BJ (cell line): ENCODE measurements at places on chromosomes 7 and 10. TPM values are rescaled to one million over a fixed set of nuclear protein-coding genes. Genes with fewer than 3 reads are reported as not detected.

DNA sequence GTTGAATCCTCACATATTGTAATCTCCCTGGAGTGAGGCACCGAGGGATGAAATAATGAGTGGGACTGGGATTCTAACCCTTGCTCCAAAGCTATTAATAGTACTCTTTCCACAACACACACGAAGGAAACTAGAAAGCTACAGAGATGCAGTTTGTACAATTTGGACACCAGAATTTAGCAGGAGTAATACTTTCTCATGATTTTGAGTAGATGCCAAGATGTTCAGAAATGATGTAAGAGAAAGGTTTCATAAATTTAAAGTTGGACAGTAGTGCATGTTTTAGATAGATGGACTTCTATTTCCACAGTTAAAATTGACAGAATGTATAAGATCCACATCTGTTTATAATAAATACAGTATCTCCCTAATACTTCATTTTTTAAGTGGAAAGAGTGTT, 46.5 kb downstream of the PRR15 start:
- DNase-seq: no peak

GRCh38 chr10:123150986-123151736, 3.0 kb upstream of the BUB3 start:
- no peak for DNase-seq

TRRAP gene
- polyA plus RNA-seq: 11.8 and 17.2 TPM in 2 replicates

DNA sequence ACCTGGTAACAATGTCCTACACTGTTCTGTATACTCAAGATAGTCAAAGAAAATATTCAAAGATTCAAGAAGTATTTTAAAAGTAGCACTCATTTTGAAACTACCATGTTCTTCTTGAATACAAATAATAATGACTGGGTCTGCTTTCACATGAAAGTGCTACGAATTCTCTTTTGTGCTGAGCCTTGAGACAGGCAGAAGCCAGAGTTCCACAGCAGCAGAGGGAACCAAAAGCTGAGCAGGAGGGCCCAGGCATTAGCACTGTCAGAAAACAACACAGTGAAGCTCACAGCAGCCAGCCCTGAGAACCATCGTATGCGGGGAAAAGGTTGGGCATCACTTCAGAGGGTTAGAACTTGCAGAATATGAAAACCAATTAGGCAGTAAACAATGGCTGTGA, 38.9 kb downstream of the ANKMY2 start:
- DNase-seq: no peak

GRCh38 chr7:21617916-21618390, 75.1 kb downstream of the DNAH11 start:
- DNase-seq: peak; percentile 60

- no peak for DNase-seq
These were observed 159.8 kb downstream of the SH3PXD2A start for GRCh38 chr10:103695584-103696005.

DNA sequence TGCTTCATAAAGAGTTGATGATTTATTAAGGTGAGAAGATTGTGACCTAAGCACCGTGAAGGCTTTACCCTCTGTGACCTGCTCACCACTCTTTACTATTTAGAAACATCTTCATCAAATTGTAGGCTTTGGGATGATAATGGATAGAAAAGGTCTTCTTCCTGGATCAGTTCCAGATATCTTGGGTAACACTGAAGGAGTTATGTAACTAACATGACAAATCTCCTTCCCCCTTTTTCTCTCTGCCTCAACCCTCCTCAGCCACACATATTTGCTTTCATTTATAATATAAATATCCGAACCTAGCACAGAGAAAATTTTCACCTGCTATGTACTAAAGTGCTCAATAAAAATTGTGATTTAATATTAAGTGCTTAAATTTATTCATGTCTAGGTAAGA, 151.5 kb downstream of the FRMD4A start:
- DNase-seq: no peak

HABP2 gene
- 0.02 TPM in 1 of 2 replicates, not detected in the other for polyA plus RNA-seq

ZNF679 gene
- polyA plus RNA-seq: not detected in 2 replicates

WNT8B gene
- 0.04 TPM in 1 of 2 replicates, not detected in the other for polyA plus RNA-seq

PIK3AP1 gene
- polyA plus RNA-seq: 0.04 and 0.06 TPM in 2 replicates

SPAM1 gene
- not detected in 2 replicates for polyA plus RNA-seq

DNA sequence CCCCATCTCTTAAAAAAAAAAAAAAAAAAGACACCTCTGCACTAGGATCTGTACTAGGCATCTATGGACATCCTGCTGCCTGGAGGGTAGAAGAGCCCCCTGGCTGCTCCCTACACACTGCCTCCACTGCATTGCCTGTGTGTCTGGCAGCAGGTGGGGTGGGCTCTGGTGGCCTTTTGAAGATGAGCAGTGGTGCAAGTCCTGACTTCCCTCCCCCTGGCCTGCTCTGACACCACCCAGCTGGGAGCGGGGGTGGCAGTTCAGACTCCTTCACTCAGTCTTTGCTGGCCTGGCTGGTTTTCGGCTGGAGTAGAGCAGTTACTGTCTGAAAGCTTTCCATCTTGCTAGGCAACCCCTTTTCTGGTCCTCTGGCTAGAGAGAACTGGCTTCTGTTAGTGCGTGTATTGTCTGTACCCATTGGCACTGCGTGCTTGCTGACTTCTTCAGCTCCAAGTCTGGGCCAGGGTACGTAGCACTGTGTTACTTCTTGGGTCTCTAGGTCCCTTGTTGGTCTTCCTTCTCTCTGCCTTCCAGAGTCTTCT, 17.6 kb downstream of the C10orf62 start:
- DNase-seq: no peak

GRCh38 chr7:81882086-81882485, 112.2 kb upstream of the HGF start:
- no peak for DNase-seq

- DNase-seq: no peak
These were observed 481.4 kb downstream of the ADRA2A start for GRCh38 chr10:111558211-111558610.

DNA sequence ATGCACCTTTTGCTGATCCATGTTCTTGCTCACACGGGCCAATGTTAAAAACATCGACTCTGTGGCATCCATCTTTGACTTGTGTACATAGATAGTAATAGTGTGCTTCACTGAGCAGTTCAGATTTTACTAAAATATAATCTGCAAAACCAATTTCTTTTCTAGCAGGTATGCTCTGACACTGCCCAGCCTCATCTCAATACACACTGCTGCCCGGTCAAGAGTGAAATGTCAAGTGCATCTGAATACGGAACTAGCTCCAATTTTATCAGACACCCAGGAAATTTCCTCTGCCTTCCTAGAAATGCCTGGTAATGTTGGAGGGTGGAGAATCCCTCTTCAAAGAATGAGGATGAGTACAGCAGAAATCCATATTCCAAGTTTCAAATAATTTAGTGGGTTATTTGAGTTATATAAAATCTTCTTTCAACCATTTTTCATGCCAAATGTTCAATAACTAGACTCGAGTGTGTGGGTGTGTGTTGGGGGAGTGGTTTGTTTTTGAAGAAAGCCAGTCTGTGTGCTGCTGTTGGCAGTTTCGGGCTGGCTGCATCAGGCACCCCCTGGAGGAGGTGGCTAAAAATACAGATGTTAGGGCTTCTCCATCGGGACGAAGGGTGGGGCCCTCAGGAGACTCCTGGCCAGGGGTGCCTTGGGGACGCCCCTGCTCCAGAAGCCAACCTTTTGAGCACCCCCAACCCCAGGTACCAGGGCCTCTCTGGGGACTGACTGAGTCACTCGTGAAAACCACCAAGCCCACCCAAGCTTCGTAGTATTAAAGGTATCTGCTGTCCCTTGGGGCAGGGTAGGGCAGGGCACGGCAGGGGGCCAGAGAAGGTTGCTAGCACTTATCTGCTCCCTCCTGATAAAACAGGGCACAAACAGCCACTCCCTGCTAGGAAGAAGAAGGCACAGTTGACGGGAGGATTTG, 15.4 kb downstream of the CTBP2 start:
- no peak for DNase-seq

GRCh38 chr7:101686030-101686429, 56.9 kb upstream of the MYL10 start:
- no peak for DNase-seq

TAS2R41 gene
- not detected in 2 replicates for polyA plus RNA-seq

ETV1 gene
- 4.1 and 5.4 TPM in 2 replicates for polyA plus RNA-seq

- no peak for DNase-seq
These were observed 450.2 kb upstream of the GALNT17 start for GRCh38 chr7:70681469-70682350.

GRCh38 chr10:33098951-33099663, 141.1 kb upstream of the ITGB1 start:
- no peak for DNase-seq

DNA sequence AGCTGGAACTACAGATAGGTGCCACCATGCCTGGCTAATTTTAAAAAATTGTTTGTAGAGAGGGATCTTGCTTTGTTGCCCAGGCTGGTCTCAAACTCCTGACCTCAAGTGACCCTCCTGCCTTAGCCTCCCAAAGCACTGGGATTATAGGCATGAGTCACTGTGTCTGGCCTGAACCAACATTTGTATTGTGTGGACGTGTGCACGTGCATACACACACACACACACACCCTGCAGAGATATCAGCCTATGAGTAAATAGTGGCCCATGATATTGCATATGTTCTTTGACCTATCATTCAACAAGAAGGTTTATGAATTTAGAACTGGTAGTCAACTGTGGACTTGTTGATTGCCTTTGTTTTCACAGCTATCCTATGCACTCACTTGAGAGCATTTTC, 161.6 kb downstream of the BAMBI start:
- no peak for DNase-seq

GRCh38 chr7:143305423-143306070, 10.4 kb upstream of the CLCN1 start:
- no peak for DNase-seq

- DNase-seq: no peak
These were observed 598.8 kb downstream of the SUGCT start for GRCh38 chr7:40733578-40733977.

GRCh38 chr7:18317941-18318340, 177.6 kb upstream of the HDAC9 start:
- no peak for DNase-seq

GRCh38 chr7:137975221-137975620, 26.7 kb downstream of the CREB3L2 start:
- no peak for DNase-seq

DNA sequence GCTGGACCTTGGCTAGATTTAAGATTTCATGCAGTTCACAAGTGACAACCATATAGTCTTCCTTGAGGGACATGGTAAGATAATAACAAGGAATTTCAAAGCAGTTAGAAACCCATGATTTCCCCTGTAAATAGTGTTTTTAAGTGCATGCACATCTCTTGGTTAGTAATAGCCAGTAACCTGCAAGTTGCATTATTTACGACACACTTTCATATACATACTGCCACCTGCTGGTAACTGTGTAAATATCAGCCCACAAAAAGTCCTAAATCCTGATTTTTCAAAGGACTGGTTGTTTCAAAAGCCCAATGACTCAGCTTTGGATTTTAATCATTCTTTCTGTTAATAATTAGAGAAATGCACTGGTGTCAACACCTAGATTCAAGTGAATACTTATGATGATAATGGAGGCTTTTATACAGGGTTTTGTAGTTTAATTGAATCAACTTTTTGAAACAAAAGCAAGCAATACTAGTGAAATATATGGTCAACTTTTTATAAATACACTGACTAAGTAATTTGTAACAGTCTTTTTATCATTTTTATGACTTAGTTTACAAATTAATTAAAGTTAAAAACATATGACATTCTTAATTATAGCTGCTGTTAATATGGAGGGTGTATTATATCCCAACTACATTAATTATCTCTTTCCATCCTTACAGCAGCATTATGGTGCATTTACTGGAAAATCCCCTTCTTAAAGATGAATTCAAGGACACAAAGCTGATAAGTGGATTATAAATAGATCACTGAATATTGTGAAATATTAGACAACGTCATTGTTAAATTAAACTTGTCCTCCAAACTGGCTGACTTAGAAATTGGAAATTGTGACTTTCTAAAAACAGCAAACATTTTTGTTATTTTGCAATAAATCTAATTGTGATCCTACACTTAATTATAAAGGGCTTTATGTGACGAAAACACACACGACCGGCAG, 367.7 kb upstream of the SEMA3D start:
- peak; percentile 31 for DNase-seq

DDIT4 gene
- polyA plus RNA-seq: 152 and 174 TPM in 2 replicates

ZNF107 gene
- polyA plus RNA-seq: 1.4 and 1.8 TPM in 2 replicates

MINDY4 gene
- 1.9 and 2.3 TPM in 2 replicates for polyA plus RNA-seq

GRCh38 chr7:47818796-47819606, 129.3 kb downstream of the PKD1L1 start:
- no peak for DNase-seq

TMEM196 gene
- polyA plus RNA-seq: not detected in 2 replicates

GRCh38 chr7:28793381-28794085, 164.6 kb downstream of the TRIL start:
- DNase-seq: no peak

- DNase-seq: no peak
These were observed 39.9 kb downstream of the CALML3 start for GRCh38 chr10:5564537-5565204.

- no peak for DNase-seq
These were observed 21.0 kb upstream of the HPS1 start for GRCh38 chr10:98467506-98468318.

DNA sequence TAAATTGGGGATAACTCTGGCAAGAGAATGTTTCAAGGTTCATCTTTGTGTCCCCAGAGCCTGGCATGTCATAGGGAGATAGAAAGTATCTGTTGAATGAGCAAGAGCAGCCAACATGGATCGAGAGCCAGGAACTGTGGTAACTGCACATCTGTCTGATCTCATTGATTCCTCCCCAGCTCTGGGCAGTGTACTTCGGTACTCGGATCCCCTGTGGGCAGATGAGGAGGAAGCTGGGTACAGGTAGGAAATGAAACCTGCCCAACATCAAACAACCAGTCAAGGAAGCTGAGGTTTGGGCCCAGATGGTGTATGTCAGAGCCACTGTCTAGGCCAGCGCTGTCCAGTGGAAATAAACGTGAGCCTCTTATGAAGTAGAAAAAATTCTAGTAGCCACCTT, 76.4 kb downstream of the GRK5 start:
- DNase-seq: no peak

GRCh38 chr10:79318369-79318768, 28.9 kb upstream of the PPIF start:
- DNase-seq: no peak

ZDHHC6 gene
- polyA plus RNA-seq: 16.1 and 31.1 TPM in 2 replicates

DNA sequence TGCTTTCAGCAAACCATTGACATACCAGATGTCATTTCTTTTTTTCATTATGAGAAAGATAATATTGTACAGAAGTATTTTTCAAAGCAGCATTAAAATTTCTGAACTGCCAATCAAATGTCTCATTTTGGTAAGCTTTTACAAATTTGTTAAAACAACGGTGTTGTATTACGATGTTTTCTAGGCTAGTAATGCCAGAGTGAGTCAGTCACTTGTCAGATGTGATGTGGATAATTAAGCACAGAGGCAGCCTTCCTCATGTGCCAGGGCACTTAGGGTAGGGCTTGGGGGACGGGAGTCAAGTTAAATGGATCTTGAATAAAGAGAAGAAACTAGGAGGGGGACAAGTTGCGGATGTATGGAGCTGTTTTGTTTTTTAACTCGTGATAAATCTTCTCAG, 10.1 kb downstream of the PSTK start:
- DNase-seq: no peak

CDC14C gene
- 0.04 TPM in 1 of 2 replicates, not detected in the other for polyA plus RNA-seq
